ENCODE measurements at places on chromosomes 12 and 14.
A peak's percentile ranks its signal among the peaks of the same experiment; 100 is the strongest.

DNA sequence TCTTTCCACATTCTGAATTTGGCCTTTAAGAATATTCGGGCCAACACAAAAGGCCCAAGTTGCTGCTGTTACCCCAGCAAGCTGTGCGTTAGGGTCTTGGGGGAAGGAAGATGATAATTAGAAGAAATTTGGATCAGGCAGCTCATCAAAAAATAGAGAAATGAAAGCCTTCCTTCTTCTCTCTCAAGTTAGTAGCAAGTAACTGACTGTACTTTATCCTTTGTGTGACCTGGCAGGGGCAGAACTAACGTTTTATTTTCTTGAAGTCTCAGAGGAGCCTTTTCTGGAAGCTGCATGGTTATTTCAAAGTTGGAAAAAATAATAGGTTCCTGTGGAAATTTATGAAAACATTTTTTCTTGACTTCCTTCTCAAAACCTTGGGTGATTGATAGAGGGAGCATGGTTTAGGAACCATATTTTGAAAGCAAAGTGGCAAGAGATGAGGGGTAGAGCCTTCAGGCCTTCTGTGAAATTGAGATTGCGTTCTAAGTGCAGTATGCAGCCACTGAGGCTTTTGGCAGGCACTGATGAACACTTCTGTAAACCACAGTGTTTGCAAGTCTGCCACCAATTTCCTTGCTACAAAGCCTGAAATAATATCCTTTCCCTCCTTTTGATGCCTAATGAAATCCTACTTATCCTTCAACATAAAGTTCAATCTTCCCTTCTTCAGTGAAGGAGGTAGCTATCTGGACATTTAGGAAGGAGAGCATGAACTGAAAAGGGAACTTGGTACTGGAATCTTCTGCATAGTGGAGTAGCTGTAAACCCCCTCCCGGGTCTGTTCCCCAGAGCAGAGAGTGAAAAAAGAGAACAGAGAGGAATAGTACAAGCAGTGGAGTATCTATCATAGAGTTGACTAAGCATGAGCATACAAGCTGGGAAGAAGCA lies 123.2 kb downstream of the FGD4 start:
- no peak for DNase-seq

DNA sequence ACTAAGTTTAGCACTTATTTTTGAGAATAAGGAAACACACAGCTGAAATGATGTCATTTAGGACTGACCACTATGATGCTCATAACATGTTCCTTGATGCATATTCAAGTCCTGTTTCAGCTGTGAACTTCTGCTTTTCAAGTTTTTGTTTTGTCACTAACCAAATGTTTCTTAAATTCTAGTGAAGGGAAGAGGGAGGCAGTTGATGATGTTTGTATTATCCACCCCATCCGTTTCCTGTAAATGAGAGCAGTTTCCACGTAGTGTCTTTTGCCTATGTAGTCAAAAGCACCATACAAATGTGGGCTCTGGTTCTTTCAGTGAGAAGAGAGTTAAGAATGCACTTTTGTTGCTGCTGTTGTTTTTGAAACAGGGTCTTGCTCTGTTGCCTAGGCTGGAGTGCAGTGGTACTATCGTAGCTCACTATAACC lies 491.8 kb downstream of the PCNX1 start:
- no peak for DNase-seq

DNA sequence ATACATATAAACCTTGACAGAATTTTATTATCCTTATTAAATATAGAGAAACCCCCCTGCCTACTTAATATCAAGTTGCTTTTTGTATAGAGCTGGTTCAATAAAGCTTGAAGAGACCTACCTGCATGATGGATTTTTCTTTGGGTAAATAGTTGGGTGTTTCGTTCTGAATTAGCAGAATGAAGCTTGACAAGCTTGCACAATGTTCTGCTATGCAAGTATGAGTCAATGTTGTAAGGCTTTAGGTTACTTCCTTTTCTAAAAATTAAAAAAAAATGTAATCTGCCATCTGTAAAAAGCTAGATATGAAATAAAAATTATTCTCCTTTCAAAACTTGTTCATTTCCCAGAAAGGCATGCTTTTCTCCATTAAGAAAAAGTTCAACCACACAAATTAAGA lies 1662.6 kb upstream of the SEL1L start:
- DNase-seq, result no peak

GRCh38 chr14:104111301-104112112 lies 26.0 kb downstream of the ASPG start:
- no peak for DNase-seq

GRCh38 chr12:96495841-96496545 lies 6.6 kb downstream of the CFAP54 start:
- no peak for DNase-seq

- no peak for DNase-seq
Measured at GRCh38 chr14:50804181-50804721, 26.7 kb downstream of the NIN start.

DNA sequence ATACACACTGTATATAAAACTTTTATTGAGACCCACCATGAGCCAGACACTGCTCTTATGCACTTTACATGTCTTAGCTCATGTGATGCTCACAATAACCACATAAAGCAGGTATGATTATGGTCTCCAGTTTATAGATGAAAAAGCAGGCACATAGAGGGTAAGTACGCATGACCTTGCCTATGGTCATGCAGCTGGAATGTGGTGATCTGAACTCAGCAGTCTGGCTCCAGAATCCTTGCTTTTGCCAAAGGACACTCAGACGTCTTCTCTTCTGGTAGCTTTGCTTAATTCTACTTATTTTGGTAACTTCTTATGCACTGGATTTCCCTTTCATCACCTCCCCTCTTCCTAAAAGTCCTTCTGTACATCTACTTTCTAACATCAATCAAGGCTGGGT lies 103.3 kb upstream of the CRY1 start:
- no peak for DNase-seq

DNA sequence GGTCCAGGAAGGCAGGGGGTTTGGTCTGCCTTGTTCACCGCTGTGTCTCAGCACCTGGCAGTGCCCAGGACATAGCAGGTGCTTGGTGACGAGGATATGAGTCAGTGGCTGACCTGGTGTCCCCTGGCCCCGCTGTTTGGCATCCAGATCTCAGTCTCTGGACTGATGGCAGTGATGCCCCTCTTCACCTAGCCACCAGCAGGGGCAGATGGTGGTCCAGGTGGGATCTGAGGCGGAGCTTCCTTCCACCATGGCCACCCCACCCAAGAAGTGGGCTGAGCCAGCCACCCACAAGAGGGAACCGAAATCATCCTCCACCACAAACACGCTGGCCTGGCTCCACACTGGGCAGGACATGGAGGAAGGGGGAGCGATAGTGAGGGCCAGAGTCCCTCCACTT lies 16.1 kb upstream of the SH2B3 start:
- no peak for DNase-seq

DNA sequence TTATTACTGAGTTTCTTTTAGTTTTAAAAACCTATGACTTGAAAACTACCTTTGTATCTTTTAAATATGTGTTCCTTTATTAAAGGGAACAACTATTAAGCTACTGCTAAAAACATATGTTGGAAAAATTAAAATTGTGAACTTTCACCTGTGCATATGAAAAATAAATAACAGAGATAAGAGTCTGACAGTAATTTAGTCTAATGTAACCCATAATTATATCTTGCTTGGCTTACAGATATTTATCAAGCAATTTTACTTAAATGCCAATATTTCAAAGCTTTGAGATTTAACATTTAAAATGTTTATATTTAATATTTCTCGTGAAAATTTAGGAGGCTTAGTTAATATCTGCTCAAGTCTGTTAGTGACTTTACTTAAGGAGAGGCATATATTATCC lies 309.8 kb downstream of the CCER1 start:
- DNase-seq, result no peak

DNA sequence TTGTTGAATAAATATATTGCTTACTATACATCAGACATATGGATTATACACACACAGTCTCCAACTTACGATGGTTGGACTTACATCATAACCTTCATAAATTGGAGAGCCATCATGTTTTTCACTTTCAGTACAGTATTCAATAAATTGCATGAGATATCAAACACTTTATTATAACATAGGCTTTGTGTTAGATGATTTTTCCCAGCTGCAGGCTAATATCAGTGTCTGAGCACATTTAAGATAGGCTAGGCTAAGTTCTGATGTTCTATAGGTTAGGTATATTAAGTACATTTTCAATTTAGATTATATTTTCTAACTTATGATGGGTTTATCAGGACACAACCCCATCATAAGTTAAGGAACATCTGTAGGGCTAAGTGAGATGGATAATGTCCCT lies 17.9 kb upstream of the KRR1 start:
- DNase-seq, result no peak

GRCh38 chr12:64571411-64571810 lies 38.9 kb upstream of the RASSF3 start:
- no peak for DNase-seq

- DNase-seq, result no peak
Measured at GRCh38 chr14:27392153-27392552, 794.3 kb upstream of the NOVA1 start.

DNA sequence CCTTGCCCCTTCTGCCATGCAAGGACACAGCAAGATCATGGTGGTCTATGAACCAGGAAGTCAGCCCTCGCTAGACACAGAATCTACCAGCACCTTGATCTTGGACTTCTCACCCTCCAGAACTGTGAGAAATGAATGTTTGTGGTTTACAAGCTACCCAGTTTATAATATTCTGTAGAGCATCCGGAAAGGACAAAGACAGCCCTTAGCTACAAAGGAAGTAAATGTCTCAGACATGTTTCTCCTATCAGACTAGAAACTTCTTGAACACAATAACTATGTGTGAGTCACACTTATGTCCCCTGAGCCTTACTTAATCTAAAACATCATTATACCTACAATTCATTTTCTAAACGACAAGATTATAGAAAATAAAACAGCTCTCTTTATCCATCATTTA lies 176.7 kb downstream of the KLHL28 start:
- no peak for DNase-seq

DNA sequence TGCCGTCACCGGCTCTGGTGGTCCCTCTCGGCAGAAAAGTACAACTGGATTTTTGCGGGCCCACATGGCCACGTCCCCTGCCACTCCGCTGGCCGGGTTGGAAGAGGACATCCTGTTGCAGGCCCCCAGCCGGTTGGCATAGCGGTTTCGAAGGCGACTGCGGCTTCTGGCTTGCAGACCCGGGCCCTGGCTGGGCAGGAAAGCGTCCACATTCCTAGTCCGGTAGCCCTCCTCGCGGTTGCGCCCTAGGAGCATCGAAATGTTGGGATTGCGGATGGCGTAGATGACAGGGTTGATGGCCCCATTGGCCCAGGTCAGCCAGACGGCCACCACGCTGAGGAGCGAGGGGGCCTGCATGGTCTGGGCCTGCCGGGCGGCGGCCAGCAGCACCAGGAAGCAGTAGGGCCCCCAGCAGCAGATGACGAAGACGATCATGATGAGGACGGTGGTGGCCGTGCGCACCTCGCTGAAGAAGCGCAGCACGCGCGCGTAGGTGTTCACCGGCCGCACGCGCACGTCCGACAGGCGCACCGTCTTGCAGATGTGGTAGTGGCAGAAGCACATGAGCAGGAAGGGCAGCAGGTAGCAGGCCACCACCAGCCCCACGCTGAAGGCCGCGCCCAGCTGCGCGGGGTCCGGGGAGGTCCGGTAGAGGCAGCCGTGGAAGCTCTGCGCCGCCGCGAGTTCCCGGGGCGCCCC lies 1.2 kb downstream of the GPR135 start:
- peak; percentile 24 for DNase-seq

DNA sequence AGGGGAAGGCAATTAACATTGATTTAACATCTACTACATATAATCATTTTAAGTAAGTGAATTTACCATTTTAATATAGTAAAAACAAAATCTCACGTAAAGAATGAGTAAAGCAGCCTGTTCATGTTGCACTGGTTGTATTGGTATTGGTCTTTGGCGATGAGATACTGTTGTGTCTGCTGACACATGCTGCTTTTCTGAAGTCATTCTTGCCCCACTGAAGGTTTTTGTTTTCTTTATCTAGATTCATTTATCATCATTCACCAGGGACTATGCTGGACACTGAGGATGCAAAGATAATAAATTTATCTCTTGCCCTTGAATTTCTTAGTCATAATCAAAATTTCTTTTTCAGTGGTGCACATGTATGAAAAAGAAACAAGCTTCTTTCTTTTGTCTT lies 246.2 kb upstream of the NPAS3 start:
- DNase-seq, result no peak

DNA sequence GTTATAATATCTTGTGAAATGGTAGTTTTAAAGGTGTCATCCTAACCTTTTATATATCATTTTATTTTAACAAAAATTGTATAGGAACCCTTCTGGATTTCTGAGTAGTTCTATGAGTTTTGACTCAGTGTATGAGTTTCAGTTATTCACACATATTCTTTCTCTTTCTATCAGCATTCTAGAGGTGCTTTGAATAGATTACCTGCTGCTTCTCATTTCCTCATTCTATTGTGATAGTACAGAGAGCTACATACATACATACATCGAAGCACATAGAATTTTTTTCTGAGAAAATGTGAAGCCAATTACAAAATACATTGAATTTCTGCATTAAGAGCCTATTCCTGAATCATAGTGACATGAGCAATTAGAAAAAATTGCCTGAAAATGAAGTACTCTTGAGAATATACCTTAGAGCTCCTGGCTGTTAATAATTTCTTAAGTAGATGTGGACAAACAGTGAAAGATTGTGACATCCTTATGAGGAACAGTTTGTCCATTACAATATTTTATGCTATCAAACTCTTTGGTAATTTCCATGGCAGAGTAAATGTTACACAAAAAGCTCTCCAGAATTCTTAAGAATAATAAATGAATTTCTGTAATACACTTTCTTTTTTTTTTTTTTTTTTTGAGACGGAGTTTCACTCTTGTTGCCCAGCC lies 556.6 kb downstream of the TRHDE start:
- no peak for DNase-seq

DNA sequence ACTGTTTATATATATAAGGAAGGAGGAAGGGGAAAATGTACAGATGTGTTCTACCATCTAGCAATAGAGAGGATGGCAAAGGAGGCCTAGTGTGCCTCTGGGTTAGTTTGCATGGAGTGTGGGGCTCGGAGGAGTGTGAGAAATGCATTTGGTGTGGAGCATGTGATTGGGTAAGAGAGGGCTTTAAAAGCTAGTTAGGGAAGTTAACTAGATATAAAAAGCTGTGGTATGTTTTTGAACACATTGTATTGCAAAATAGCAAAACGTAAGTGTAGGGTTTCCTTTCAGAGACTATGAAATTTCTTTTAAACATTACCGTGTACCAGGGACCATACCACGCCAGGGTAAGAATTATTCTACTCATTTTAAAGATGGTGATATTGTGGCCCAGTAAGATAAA lies 53.3 kb upstream of the STXBP6 start:
- no peak for DNase-seq

- no peak for DNase-seq
Measured at GRCh38 chr12:3809357-3810015, 56.6 kb upstream of the CRACR2A start.

DNA sequence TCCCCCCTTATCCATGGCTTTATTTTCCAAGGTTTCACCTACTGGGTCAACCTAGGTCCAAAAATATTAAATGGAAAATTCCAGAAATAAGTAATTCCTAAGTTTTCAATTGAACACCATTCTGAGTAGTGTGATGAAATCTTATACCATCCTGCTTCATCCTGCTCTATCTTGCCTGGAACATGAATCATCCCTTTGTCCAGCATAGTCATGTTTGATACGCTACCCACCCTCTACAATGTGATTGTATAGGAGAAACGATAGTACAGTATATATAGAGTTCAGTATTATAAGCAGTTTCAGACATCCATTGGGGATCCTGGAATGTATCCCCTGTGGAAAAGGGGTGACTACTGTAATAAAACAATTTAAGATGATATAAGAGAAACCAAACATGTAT lies 62.2 kb downstream of the IFNG start:
- no peak for DNase-seq

GRCh38 chr14:31858868-31859267 lies 218.2 kb upstream of the ARHGAP5 start:
- DNase-seq, result no peak

Data from stimulated activated CD4-positive, alpha-beta T cell treated with anti-CD3 and anti-CD28 coated beads, Interleukin-4, amount 100 ng/mL, for 48 hours (primary cell).